ENCODE measurements at places on chromosomes 13 and 19.

GRCh38 chr13:81738364-81738763, 1397.4 kb upstream of the SPRY2 start:
- DNase-seq = no peak

DNA sequence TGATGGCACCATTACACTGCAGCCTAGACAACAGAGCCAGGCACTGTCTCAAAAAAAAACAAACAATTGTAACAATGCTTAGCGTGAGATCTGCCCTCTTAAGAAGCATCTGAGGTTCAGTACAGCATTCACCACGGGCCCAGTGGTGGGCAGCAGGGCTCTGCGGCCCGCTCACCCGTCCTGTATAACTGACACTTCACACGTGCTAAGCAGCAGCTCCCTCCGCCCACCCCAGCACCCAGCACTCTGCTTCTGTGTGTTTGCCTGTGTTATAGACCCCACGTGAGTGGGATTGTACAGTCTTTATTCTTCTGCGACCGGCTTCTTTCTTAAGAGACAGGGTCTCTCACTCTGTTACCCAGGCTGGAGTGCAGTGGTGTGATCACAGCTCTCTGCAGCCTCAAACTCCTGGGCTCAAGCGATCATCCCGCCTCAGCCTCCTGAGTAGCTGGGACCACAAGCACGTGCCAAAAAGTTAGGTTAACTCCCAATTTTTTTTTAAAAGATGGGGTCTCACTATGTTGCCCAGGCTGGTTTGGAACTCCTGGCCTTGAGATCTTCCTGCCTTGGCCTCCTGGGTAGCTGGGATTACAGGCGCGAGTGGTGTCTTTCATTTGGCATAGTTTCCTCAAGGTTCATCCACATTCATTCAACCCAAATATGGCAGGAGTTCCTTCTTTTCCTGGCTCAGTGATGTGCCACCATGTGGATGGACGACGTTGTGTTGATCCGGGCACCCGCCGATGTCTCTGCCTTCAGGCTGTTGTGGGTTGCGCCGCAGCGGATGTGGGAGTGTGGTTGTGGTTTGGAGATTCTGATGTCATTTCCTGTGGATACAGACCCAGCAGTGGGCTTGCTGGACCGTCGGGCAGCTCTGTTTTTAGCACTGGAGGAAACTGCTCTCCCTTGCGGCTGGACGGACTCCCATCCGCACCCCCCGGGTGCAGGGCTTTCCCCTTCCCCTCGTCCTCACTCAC, 170.0 kb downstream of the KDM4B start:
- peak; percentile 65 for DNase-seq

DNA sequence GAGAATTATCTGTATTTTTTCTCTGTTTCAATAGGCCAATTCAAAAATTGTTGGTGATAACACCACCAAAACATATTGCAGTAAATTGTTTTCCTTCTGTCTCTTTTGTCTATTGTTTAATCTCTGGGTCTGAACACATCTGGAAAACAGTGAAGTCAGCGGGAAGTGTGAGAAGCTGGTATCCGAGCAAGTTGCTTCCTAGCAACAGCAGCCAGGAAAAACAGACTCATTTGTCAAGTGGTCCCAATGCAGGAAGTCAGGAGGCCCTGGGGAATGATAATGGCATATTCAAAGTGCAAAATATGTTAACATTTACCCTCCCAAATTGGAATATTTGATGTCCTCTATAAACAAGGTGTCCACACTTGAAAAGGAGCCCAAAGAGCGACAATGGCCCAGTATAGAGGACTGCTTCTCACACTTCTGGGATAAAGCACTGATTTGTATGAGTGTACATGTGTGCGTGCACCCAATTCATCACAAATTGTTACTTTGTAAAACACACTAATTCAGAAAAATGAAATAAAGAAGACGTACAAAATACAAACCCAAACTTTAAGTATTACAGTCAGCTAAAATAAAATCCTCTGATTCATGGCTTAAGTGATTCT, 515.0 kb downstream of the TBC1D4 start:
- DNase-seq = no peak

GRCh38 chr13:40665126-40666044, 1.1 kb downstream of the FOXO1 start:
- peak; percentile 39 for DNase-seq

- DNase-seq = no peak
Measured at GRCh38 chr13:84413016-84413415, 530.7 kb upstream of the SLITRK1 start.

Data from activated effector memory CD4-positive, alpha-beta T cell treated with Interleukin-2 at 50 U/mL for 16 hours (primary cell).